ENCODE measurements at places on chromosomes 5 and 9.

GRCh38 chr5:56172241-56172640, 60.9 kb downstream of the ANKRD55 start:
- no peak overlapping the region for H3K27ac ChIP-seq
- no peak for DNase-seq
- H3K4me3 ChIP-seq = no peak overlapping the region
- H3K36me3 ChIP-seq = no peaks in the 10 kb centered on the region
- no peaks in the 10 kb centered on the region for H3K27me3 ChIP-seq
- H3K4me1 ChIP-seq = no peaks in the 10 kb centered on the region

- no peak overlapping the region for H3K27ac ChIP-seq
- peak overlapping the region; percentile 10 for H3K4me3 ChIP-seq
- no peak for DNase-seq
Measured at GRCh38 chr5:36870399-36871040, 6.0 kb upstream of the NIPBL start.

DNA sequence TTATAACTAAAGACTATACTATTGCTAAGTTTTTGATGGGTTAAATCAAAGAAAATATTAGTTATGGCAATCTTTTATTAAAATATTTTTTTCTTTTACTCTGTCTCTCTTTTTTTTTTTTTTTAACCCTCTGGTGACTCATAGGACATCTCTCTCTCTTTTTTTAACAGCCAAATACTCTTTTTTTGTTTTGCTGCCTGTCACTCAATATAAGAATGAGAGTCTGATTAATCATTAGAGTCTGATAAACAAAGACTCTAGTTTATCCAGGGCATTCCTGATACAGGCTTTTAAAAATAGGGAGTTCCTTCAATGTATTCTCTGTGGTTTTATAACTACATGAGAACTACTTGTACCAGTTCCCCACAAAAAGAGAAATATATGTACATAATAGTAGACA, 77.3 kb downstream of the SLC38A9 start:
- peaks cover 19% of the 10 kb centered on the region for H3K4me1 ChIP-seq
- H3K36me3 ChIP-seq = peaks cover 5% of the 10 kb centered on the region
- H3K27ac ChIP-seq = no peak overlapping the region
- no peak for DNase-seq

DNA sequence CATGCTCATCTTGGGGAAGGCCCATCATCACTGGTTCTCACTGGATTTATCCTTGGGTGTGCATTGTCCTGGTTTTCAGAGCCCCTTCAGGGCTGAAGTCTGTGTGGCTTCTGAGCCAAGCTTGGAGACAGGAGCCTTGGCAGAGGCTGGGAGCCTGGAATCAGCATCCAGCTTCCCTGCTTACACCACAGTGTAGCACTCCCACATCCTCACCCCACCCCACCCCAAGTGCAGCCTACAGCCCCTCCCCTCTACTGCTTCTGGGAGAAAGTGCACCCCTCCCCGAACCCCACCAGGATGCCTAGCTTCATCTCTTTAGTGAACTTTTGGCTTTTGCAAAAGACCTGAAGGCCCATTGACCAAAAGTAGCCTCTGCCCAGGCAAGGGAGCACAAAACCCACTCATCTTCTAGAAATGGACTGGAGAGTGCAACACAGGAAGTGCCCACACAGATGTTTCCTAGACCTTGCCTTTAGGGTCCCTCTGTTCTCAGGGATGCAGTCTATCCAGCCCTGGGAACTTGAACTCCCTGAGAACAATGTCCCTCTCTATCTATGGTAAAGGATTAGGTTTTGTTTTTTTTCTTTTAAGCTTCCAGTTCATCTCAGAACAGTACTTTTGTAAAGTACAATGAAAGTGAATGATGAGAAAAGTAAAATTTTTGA, 189.7 kb downstream of the PALM2AKAP2 start:
- peak overlapping the region; percentile 85 for H3K27ac ChIP-seq
- DNase-seq = no peak
- H3K4me1 ChIP-seq = peaks cover 46% of the 10 kb centered on the region
- H3K4me3 ChIP-seq = peak overlapping the region; percentile 54
- no peaks in the 10 kb centered on the region for H3K36me3 ChIP-seq
- no peaks in the 10 kb centered on the region for H3K27me3 ChIP-seq

All from neural crest cell (in vitro differentiated cells).